HCT116 (cell line): ENCODE measurements at places on chromosomes 1 and 21. TPM values are rescaled to one million over a fixed set of nuclear protein-coding genes. Genes with fewer than 3 reads are reported as not detected.

DNA sequence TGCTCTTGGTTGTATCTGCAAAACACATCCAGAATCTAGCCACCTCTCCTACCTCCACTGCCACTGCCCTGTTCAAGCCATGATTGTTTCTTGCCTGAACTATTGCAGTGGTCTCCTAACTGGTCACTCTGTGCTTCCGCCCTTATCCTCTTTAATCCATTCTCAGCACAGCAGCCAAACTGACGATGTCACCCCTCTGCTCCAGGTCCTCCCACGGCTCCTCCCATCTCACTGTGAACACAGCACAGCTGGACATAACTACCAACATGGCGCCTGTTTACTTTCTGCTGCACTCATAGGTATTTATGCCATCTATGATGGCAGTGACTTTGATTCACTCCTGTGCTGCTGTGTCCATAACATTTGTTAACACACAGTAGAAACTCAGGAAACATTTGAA lies 406.7 kb downstream of the DISC1 start:
- no peak for DNase-seq
- no peak overlapping the region for H3K27ac ChIP-seq
- H3K4me1 ChIP-seq = no peaks in the 10 kb centered on the region
- peaks cover 21% of the 10 kb centered on the region for H3K27me3 ChIP-seq

- H3K36me3 ChIP-seq = no peaks in the 10 kb centered on the region
- H3K27ac ChIP-seq = peak overlapping the region; percentile 64; the same call in 1 of the 2 replicates
- H3K4me1 ChIP-seq = peaks cover 53% of the 10 kb centered on the region
- DNase-seq = no peak
- H3K4me3 ChIP-seq = peak overlapping the region; percentile 78
Observed at GRCh38 chr1:85577419-85578320, 2.9 kb upstream of the CCN1 start.

GRCh38 chr1:209513226-209513625 lies 70.3 kb upstream of the CAMK1G start:
- H3K27me3 ChIP-seq = peaks cover 13% of the 10 kb centered on the region
- no peaks in the 10 kb centered on the region for H3K4me1 ChIP-seq

- H3K36me3 ChIP-seq = no peaks in the 10 kb centered on the region
- no peak overlapping the region for H3K4me3 ChIP-seq
- no peaks in the 10 kb centered on the region for H3K4me1 ChIP-seq
- peaks cover 5% of the 10 kb centered on the region; the same call in 1 of the 2 replicates for H3K27me3 ChIP-seq
- H3K27ac ChIP-seq = no peak overlapping the region
Observed at GRCh38 chr1:183394435-183394834, 23.7 kb downstream of the NMNAT2 start.

Gene IGSF21
- not detected for total RNA-seq

- H3K36me3 ChIP-seq = no peaks in the 10 kb centered on the region
- no peak overlapping the region for H3K27ac ChIP-seq
- no peak for DNase-seq
- no peak overlapping the region for H3K4me3 ChIP-seq
Observed at GRCh38 chr1:175530183-175530582, 213.2 kb downstream of the TNR start.

Gene S1PR1
- 0.61 TPM for total RNA-seq

Gene RHBDL2
- not detected for total RNA-seq

- no peak overlapping the region for H3K4me3 ChIP-seq
- DNase-seq = no peak
- no peak overlapping the region for H3K27ac ChIP-seq
Observed at GRCh38 chr1:83735526-83735925, 263.4 kb downstream of the TTLL7 start.

- DNase-seq = no peak
- no peak overlapping the region for H3K4me3 ChIP-seq
- peaks cover 85% of the 10 kb centered on the region for H3K36me3 ChIP-seq
- no peaks in the 10 kb centered on the region for H3K4me1 ChIP-seq
- H3K27ac ChIP-seq = no peak overlapping the region
- no peaks in the 10 kb centered on the region for H3K27me3 ChIP-seq
Observed at GRCh38 chr1:154589780-154590179, 18.2 kb downstream of the ADAR start.

DNA sequence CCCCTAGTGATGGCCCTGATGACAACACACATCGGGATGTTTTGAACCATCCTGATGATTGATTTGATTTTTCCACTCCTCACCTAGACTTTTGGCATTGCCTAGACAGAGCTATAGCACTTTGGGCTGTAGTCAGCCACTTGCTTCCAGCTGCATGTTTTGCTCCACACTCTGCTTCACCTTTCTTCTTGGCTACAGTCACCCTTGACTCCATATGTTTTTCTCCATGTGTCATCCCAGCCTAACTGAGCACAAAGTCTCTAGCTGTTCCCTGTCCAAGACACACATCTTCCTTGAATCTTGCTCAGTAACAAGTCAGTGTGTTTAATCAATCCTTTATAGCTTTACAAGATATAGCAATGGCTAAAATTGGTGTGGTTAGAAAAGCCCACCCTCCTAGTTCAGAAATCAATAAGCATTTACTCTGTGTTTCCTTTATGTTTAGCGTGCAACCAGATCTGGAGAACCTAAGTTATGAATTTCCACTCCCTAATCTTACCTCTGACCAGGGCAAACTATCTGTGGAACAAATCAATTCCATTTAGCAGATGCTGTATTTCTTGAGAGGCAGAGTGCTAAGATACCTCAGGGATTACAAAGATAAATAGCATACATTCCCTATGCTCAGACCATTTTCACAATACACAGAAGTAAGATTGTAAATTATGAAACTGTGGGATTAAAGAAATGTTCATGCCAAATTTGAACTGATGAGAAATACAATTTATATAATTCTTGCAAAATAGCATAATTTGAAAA lies 98.4 kb upstream of the LYPLAL1 start:
- no peak for DNase-seq
- H3K27me3 ChIP-seq = no peaks in the 10 kb centered on the region
- H3K4me1 ChIP-seq = no peaks in the 10 kb centered on the region

DNA sequence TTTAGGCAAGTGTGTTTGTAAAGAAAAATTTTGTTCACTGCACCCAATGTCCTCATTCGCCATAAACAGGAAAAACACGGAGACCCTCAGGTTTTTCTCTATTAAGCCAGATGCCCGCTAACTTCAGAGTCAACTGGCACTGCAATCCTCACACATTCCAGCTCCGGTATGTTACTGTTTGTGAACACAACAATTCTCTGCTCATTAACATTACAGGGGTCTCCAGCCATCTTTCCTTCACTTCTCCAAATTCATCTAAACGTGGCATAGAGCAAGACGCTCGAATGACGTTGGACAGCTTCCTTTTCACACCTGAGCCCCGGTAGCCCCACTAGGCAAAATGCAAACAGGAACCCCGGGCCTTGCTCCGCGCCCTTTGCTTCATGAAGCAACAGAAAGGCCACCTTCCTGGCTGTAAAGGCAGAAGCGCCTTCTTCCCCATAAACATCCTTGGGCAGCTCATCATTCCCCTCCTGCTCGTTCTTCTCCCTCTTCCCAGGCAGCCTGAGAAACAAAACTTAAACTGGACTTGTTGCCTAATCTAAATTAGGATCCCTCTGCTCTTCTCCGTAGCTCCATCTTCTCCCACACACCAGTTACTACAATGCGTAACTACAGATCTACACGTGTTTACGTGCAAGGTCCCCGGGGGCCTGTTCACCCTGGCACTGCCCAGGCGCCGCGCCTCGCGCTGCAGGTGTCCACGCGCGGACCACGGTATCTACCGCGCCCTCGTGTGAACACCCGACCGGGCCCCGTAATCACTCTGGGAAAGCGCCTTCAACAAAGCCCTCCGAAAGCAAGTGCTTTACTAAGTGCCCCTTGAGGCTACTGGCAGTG lies 1.2 kb downstream of the LBR start:
- H3K27me3 ChIP-seq = no peaks in the 10 kb centered on the region
- peaks cover 3% of the 10 kb centered on the region; the same call in 1 of the 2 replicates for H3K36me3 ChIP-seq
- peak overlapping the region; percentile 85 for H3K4me3 ChIP-seq
- H3K27ac ChIP-seq = peak overlapping the region; percentile 91
- DNase-seq = no peak

Gene VWA5B1
- not detected for total RNA-seq

DNA sequence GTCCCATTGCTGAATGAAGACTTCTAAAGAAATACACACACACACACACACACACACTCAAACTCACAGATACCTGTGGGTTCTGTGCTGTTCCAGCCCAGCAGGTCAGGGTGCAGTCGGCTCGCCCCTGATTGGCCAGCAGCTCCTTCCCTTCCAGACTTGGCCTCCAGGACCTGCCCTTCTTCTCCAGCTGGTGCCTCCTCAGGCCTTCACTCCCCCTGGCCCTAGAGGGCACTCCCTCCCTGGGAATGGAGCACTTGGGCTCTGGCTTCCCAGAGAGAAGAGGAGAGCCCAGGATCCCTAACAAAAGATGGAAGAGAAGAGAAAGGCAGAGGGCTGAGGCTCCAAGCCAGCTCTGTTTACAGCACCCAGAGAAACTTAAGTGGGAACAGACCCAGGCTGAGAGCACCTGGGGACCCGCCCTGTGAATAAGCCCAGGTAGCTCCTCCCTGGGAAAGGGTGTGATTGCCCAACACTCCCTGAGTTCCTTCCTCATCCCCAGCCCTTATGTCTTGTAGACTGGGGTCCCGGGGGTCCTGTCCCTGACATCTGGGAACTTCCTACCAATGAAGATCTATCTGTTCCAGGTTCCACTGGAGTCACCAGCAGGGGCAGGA lies at the start of gene PGLYRP3:
TSS of gene PGLYRP3 (minus strand) at position 383 of the 617 bp plus-strand sequence. CDS start 2,287 bp downstream, outside the sequence.
- H3K27ac ChIP-seq = no peak within 1 kb of the TSS
- H3K4me1 ChIP-seq = no peaks in the 10 kb centered on the region
- no peak within 1 kb of the TSS for H3K4me3 ChIP-seq

Gene OR2T27
- total RNA-seq = not detected

- H3K36me3 ChIP-seq = peaks cover 35% of the 10 kb centered on the region
- peak overlapping the region; percentile 80 for H3K4me3 ChIP-seq
- H3K27ac ChIP-seq = peak overlapping the region; percentile 92
- peaks cover 52% of the 10 kb centered on the region for H3K4me1 ChIP-seq
Observed at GRCh38 chr1:150578272-150579109, 919 bp downstream of the MCL1 start.

Gene ERICH3
- not detected for total RNA-seq

Gene S100A16
- total RNA-seq = 196 TPM

Gene MAP7D1
- 71.8 TPM for total RNA-seq

Gene APCS
- total RNA-seq = 0.42 TPM

GRCh38 chr1:201217851-201218250 lies 27.2 kb downstream of the IGFN1 start:
- no peaks in the 10 kb centered on the region for H3K4me1 ChIP-seq
- H3K36me3 ChIP-seq = no peaks in the 10 kb centered on the region
- no peak for DNase-seq

DNA sequence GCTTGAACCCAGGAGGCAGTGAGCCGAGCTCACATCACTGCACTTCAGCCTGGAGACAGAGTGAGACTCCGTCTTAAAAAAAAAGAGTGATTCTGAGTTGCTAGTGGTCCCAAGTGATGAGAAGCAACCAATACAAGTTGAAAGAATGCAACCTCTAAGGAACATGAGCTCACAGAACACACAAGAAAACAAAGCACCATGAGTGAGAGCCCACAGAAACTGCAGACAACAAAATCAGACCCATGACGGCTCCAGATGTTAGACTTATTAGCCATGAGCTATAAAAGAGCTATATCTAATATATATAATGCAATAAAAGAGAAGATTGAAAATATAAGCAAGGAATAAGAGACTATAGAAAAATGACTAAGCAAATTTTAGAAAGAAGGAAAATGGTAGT lies 50.0 kb downstream of the MATN1 start:
- no peak overlapping the region for H3K4me3 ChIP-seq
- no peak overlapping the region for H3K27ac ChIP-seq
- no peaks in the 10 kb centered on the region for H3K27me3 ChIP-seq
- H3K4me1 ChIP-seq = no peaks in the 10 kb centered on the region
- no peaks in the 10 kb centered on the region for H3K36me3 ChIP-seq

Gene RNF223
- 6.3 TPM for total RNA-seq

- no peak overlapping the region for H3K27ac ChIP-seq
- DNase-seq = no peak
- H3K4me3 ChIP-seq = no peak overlapping the region
- H3K27me3 ChIP-seq = peaks cover 92% of the 10 kb centered on the region
- no peaks in the 10 kb centered on the region for H3K36me3 ChIP-seq
- H3K4me1 ChIP-seq = no peaks in the 10 kb centered on the region
Observed at GRCh38 chr1:208272311-208272710, 28.1 kb upstream of the PLXNA2 start.

GRCh38 chr1:87723193-87723592 lies 394.5 kb downstream of the LMO4 start:
- H3K36me3 ChIP-seq = no peaks in the 10 kb centered on the region
- H3K4me1 ChIP-seq = no peaks in the 10 kb centered on the region
- H3K27ac ChIP-seq = no peak overlapping the region
- no peaks in the 10 kb centered on the region for H3K27me3 ChIP-seq
- no peak overlapping the region for H3K4me3 ChIP-seq

Gene SIM2
- total RNA-seq = 23.9 TPM

DNA sequence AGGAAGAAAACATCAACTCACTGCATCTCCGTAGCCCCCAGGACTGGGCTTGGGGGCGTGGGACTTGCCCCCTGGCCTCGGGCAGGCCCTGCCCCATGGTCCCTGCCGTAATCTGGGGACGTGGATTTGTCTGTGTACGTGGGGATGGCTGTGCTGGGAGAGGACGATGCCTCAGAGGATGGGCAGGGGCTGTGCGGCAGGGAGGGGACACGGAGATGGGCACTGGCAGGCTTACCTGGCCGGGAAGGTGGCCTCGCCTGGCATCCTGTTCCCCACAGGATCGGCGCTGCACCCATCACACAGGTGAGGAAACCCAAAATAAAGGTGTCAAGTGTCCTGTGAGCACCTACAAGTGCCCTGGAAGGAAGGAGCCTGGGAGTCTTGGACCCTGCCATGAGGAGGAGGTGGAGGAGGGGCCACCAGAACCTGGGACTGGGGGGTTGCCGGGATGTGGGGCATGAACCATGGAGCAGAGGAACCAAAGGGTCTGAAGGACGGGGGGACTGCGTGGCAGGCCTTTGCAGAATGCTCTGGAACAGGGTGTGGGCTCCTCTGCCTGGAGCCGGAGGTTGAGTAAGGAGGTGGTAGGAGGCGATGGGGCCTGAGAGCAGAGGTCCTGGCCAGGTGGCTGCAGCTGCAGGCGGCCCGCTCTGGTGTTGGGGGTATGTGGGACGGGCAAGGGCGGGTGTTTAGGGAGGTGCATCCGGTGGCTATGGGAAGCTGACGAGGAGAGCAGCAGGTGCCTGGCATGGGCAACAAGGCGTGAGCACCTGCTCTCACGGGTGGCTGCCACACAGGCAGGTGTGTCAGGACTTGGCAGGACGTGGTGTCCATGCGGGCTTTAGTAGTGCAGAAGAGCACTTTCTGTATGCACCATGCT lies 27.8 kb upstream of the LRRC3 start:
- H3K4me1 ChIP-seq = peaks cover 4% of the 10 kb centered on the region; the same call in 1 of the 2 replicates
- H3K36me3 ChIP-seq = peaks cover 14% of the 10 kb centered on the region; the same call in 1 of the 2 replicates
- peak overlapping the region; percentile 88 for H3K27ac ChIP-seq
- H3K4me3 ChIP-seq = no peak overlapping the region

DNA sequence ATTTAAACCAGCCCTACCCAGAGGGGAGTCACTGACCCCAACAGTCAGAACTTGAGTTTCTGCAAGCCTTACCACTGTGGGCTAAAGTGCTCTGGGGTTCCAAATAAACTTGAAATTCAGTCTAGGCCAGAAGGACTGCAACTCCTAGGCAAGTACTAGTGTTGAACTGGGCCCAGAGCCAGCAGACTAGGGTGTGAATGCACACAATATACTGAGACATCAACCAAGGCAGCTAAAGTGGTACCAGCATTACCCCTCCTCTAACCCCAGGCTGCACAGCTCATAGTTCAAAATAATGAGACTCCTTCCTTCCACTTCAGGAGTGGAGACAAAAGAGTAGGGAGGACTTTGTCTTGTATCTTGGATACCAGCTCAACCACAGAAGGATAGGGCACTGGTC lies 18.9 kb upstream of the IL20 start:
- no peaks in the 10 kb centered on the region for H3K36me3 ChIP-seq
- DNase-seq = no peak
- no peak overlapping the region for H3K4me3 ChIP-seq
- no peak overlapping the region for H3K27ac ChIP-seq
